ENCODE measurements at places on chromosomes 5 and 9.

DNA sequence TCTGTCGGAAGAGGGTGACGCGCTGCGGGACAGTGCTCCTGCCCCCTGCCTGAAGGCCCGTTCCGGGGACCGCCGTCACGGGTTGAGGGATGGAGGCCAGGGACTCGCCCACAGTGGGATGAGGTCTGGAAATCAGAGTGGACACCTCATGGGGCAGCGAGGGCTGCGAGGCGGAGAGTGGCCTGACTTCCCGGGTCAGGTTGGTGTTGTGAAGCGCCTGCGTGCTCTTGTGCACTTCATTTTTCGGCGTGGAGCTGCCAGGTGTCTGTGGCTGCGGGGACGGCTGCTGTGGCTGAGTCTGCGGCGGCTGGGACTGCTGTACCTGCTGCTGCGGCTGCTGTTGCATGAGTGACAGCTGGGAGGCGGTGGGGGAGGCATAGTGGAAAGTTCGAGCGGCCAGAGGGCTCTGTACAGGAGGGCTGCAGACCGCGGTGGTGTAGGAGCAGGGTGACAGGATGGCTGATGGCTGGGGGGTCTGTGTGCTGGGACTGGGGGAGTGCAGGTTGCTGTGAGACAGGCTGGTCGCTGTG is 434.1 kb downstream of the HCN1 start:
- no peaks in the 10 kb centered on the region for H3K36me3 ChIP-seq
- no peak overlapping the region for H3K4me3 ChIP-seq
- no peaks in the 10 kb centered on the region for H3K27me3 ChIP-seq
- DNase-seq: no peak
- H3K4me1 ChIP-seq: no peaks in the 10 kb centered on the region

DNA sequence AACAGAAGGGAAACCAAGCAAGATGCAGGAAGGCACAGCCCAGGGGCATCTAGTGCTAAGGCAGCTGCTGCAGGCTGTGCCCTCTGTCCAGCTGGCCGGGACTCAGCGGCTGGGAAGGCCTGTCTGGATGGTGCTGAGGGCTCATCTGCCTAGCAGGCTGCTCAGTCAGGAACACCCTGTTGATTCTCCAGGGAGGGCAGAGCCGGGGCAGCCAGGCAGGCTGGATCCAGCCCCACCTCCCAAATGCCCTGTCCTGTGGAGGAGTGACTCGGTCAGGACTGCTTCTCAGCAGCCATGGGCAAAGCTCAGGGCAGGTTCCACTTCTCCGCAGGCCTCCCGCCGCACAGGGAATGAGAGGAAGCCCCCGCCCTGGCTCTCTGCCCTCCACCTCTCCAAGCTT is 7.8 kb upstream of the LCN9 start:
- H3K27me3 ChIP-seq: peaks cover 4% of the 10 kb centered on the region
- H3K36me3 ChIP-seq: no peaks in the 10 kb centered on the region
- H3K4me3 ChIP-seq: no peak overlapping the region
- no peak overlapping the region for H3K27ac ChIP-seq
- H3K4me1 ChIP-seq: no peaks in the 10 kb centered on the region
- DNase-seq: no peak

- peaks cover 37% of the 10 kb centered on the region for H3K27me3 ChIP-seq
- H3K4me3 ChIP-seq: no peak overlapping the region
- no peaks in the 10 kb centered on the region for H3K36me3 ChIP-seq
- peaks cover 12% of the 10 kb centered on the region for H3K4me1 ChIP-seq
Observed at GRCh38 chr5:171477101-171477500, 57.7 kb downstream of the FGF18 start.

GRCh38 chr9:127090341-127090985 is 32.0 kb downstream of the ANGPTL2 start:
- H3K27ac ChIP-seq: no peak overlapping the region
- H3K4me1 ChIP-seq: peaks cover 5% of the 10 kb centered on the region
- peaks cover 29% of the 10 kb centered on the region for H3K27me3 ChIP-seq
- H3K4me3 ChIP-seq: no peak overlapping the region

- no peaks in the 10 kb centered on the region for H3K4me1 ChIP-seq
- H3K4me3 ChIP-seq: no peak overlapping the region
- no peak for DNase-seq
- H3K27ac ChIP-seq: no peak overlapping the region
Observed at GRCh38 chr9:76490249-76490990, 31.4 kb downstream of the GCNT1 start.

DNA sequence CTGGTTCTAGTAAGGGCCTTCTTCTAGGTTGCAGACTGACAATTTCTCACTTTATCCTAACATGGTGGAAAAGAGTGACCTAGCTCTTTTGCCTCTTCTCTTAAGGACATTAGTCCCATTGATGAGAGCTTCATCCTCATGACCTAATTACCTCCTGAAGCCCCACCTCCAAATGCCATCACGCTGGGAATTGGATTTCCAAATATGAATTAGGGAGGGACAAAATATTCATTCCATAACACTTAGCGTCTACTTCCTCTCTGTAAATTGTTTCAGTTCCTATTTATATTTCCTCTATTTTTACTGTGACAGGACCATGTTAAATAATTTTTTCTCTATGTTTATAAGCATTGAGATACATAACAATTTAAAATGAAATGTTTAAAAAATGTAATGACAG is 408.8 kb downstream of the CDH10 start:
- H3K4me1 ChIP-seq: no peaks in the 10 kb centered on the region
- no peaks in the 10 kb centered on the region for H3K27me3 ChIP-seq
- H3K36me3 ChIP-seq: no peaks in the 10 kb centered on the region
- DNase-seq: no peak
- no peak overlapping the region for H3K27ac ChIP-seq

GRCh38 chr9:84357275-84357674 is 16.7 kb upstream of the SLC28A3 start:
- no peaks in the 10 kb centered on the region for H3K4me1 ChIP-seq
- no peaks in the 10 kb centered on the region for H3K36me3 ChIP-seq
- no peak overlapping the region for H3K4me3 ChIP-seq

DNA sequence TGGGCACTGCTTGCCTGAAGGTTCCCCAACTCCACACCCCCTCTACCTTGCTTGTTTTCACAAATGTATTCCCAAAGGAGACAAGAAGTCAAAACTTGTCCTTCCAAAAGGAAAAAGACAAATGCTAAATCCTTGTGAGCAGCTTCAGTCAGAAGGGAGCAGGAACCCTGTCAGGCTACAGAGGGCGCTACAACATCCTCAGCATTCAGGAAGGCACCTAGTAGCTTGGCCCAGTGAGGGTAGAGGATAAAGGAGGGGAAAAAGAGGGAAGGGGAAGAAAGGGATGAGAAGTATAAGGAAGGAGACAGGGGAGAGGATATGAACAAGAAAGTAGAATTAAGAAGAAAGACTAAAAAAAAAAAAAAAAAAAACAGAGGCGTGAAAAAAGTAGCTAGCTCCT is 97.5 kb downstream of the MLLT3 start:
- H3K27ac ChIP-seq: no peak overlapping the region
- no peak overlapping the region for H3K4me3 ChIP-seq
- H3K36me3 ChIP-seq: peaks cover 55% of the 10 kb centered on the region
- H3K27me3 ChIP-seq: no peaks in the 10 kb centered on the region

GRCh38 chr5:131364507-131365050 is 100.7 kb downstream of the CDC42SE2 start:
- DNase-seq: peak; percentile 49
- H3K27me3 ChIP-seq: no peaks in the 10 kb centered on the region
- peaks cover 69% of the 10 kb centered on the region for H3K4me1 ChIP-seq
- H3K4me3 ChIP-seq: no peak overlapping the region
- H3K36me3 ChIP-seq: peaks cover 64% of the 10 kb centered on the region
- peak overlapping the region; percentile 79 for H3K27ac ChIP-seq

GRCh38 chr5:33631786-33632185 is 191.0 kb downstream of the TARS1 start:
- H3K36me3 ChIP-seq: no peaks in the 10 kb centered on the region
- H3K27me3 ChIP-seq: no peaks in the 10 kb centered on the region
- H3K27ac ChIP-seq: no peak overlapping the region
- no peak overlapping the region for H3K4me3 ChIP-seq
- DNase-seq: no peak
- H3K4me1 ChIP-seq: no peaks in the 10 kb centered on the region

DNA sequence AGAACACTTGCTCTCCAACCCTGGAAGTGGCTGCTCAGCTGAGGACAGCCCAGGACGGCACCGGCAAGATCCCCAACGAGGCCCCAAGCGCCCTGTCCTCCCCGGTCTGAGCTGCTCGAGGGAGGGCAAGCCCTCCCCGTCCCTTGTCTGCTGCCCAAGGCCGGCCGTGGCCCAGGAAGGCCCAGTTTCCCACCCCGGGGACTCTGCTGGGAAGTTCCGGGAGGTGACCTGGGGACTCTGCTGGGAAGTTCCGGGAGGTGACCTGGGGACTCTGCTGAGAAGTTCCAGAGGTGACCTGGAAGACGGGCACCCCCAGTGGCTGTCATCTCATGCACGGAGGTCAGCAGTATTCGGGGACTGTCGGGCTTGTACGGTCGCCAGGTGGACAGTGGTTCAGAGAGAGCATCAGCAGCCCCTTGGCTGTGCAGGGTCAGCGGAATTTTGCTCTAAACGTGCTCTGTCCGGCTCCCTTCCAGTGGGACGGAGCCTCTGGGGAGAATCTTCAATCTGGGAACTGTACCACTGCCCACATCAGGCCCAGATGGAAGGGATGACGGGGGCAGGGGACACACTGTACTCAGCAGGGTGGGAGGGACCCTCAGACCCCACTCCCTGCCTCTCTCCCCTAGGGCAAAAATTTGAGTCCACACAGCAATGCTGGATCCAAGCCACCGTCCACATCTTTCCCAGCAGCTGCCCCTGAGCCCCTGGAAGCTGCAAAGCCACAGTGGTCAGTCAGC is 7.2 kb downstream of the NACC2 start:
- H3K4me3 ChIP-seq: no peak overlapping the region
- H3K27me3 ChIP-seq: peaks cover 18% of the 10 kb centered on the region
- no peak overlapping the region for H3K27ac ChIP-seq
- DNase-seq: no peak
- H3K4me1 ChIP-seq: peaks cover 11% of the 10 kb centered on the region
- H3K36me3 ChIP-seq: no peaks in the 10 kb centered on the region

DNA sequence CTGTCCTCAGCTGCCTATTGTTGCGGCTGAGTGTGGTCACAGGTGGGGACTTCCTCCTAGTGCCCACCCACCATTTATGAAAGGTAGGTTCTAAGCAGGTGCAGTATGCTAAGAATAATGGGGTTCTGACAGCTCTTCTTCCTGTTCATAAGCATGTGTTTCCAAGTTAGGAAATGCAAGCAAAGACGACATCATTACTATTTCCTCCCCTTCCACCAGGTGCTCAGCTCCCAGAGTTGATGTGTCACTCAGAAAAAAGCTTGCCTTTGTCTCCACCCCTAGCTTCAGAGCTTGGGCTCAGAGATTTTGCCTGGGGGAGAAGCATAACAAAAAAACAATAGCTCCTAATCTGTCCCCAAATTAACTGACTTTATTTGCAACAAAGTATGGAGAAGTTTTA is 1076.7 kb downstream of the NR2F1-AS1 start:
- H3K36me3 ChIP-seq: no peaks in the 10 kb centered on the region
- H3K4me3 ChIP-seq: no peak overlapping the region
- H3K4me1 ChIP-seq: peaks cover 2% of the 10 kb centered on the region

DNA sequence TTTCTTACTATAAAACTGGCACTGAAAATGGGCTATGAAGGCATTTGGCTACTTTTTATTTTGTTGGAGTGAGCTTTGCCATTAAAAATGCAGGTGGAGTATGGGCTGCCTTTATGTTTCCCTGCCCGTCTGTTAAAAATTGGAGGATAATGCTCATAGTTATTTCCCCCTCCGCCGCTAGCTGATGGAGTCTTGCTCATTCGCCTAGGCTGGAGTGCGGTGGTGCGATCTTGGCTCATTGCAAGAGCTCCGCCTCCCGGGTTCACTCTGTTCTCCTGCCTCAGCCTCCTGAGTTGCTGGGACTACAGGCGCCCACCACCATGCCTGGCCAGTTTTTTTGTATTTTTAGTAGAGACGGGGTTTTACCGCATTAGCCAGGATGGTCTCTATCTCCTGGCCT is 8.6 kb downstream of the G3BP1 start:
- DNase-seq: no peak
- peaks cover 33% of the 10 kb centered on the region for H3K36me3 ChIP-seq
- H3K4me1 ChIP-seq: peaks cover 56% of the 10 kb centered on the region
- no peak overlapping the region for H3K4me3 ChIP-seq
- H3K27ac ChIP-seq: no peak overlapping the region

GRCh38 chr5:59276917-59277372 is 616.6 kb downstream of the PDE4D start:
- H3K27me3 ChIP-seq: peaks cover 17% of the 10 kb centered on the region
- no peak for DNase-seq
- no peak overlapping the region for H3K27ac ChIP-seq

- peaks cover 59% of the 10 kb centered on the region for H3K36me3 ChIP-seq
- no peaks in the 10 kb centered on the region for H3K27me3 ChIP-seq
- H3K4me3 ChIP-seq: no peak overlapping the region
- H3K4me1 ChIP-seq: peaks cover 3% of the 10 kb centered on the region
- no peak for DNase-seq
Observed at GRCh38 chr5:131706281-131706680, 71.3 kb upstream of the RAPGEF6 start.

DNA sequence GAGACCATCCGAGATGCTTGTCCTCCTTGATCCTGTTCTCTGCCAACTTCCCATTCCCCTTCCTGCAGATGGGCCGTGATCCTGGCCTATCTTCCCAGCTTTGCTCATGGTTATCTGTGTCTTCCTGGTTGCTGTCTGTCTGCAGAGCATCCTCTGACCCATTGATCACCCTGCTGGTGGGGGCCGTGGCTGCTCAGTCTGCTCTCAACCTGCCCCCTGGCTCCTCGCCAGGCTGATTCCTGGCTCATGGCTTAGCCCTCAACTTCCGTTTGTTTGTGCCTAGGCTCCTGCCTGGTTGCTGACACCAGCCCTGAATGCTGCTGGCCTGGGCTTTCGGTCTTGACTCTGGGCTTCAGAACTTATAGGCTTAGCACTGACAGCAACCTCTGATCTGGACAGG is 67.1 kb upstream of the SMIM15 start:
- no peak overlapping the region for H3K27ac ChIP-seq
- DNase-seq: no peak

- no peak overlapping the region for H3K4me3 ChIP-seq
- H3K36me3 ChIP-seq: no peaks in the 10 kb centered on the region
- H3K27me3 ChIP-seq: no peaks in the 10 kb centered on the region
- no peak for DNase-seq
- no peaks in the 10 kb centered on the region for H3K4me1 ChIP-seq
Observed at GRCh38 chr5:124059200-124059599, 547.2 kb downstream of the CSNK1G3 start.

DNA sequence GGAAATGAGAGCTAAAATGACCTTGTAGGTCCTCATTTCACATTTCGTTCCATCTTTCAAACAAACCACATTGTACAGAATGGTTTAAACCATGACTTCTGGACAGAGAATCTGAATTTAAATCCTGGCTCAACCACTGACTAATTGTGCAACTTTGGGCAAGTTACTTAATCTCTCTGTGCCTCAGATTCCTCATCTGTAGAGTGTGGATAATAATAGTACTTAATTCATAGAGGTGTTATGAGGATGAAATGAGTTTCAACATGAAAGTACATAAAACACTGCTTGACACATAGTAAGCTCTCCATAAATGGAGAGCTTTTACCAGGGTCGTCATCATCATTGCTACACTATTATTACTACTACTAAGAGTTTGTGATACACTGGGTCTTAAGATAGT is 46.3 kb upstream of the FOXE1 start:
- no peak for DNase-seq
- H3K4me1 ChIP-seq: peaks cover 10% of the 10 kb centered on the region
- no peak overlapping the region for H3K27ac ChIP-seq
- H3K27me3 ChIP-seq: peaks cover 63% of the 10 kb centered on the region

All from activated naive CD4-positive, alpha-beta T cell treated with anti-CD3 and anti-CD28 coated beads, Interleukin-2, amount 10 ng/mL, durations not matched to agents 7 days and 5 days (primary cell).